Calu3 (cell line): ENCODE measurements at places on chromosomes 3 and 15. TPM values are rescaled to one million over a fixed set of nuclear protein-coding genes. Genes with fewer than 3 reads are reported as not detected.

DNA sequence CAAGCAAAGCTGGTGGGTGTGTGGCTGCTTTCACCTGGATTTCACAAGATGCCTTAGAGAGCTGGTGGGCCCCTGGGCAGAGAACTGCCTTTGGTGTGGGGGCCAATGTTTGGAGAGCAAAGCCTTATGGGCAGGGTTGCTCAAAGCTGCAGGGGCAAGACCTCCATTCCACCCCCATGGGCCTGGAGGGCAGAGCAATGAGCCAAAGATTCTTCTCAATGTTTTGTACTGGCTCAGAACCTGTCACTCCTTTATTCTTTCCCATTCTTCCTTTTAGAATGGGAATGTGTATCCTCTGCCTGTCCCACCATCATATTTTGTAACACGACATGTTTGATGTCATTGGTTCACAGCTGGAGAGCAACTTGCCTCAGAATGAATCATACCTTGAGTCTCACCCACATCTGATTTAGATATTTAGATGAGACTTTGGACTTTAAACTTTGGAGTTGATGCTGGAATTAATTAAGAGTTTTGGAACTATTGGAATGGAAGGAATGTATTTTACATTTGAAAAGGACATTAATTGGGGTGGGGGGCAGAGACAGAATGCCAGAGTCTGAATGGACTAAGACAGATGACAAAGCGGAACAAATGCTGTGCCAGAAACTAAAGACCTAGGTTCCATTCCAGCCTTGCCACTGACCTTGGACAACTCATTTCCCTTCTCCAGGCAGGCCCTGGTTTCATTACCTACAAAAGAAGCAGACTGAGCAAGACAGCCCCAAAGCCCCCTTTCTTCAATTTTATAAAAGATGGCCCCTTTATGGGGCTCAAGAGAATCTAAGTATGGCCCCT, 72.9 kb downstream of the DAPK2 start:
- H3K4me1 ChIP-seq: peaks cover 28% of the 10 kb centered on the region
- no peaks in the 10 kb centered on the region for H3K36me3 ChIP-seq
- DNase-seq: no peak
- no peak overlapping the region for H3K4me3 ChIP-seq
- no peak overlapping the region for H3K27ac ChIP-seq
- H3K27me3 ChIP-seq: no peaks in the 10 kb centered on the region

GRCh38 chr3:89455240-89455639, 347.8 kb downstream of the EPHA3 start:
- H3K36me3 ChIP-seq: no peaks in the 10 kb centered on the region
- H3K4me3 ChIP-seq: no peak overlapping the region
- H3K27ac ChIP-seq: no peak overlapping the region
- no peaks in the 10 kb centered on the region for H3K27me3 ChIP-seq

GRCh38 chr3:67976663-67977062, 322.3 kb upstream of the SUCLG2 start:
- no peaks in the 10 kb centered on the region for H3K27me3 ChIP-seq
- no peak overlapping the region for H3K4me3 ChIP-seq
- no peaks in the 10 kb centered on the region for H3K36me3 ChIP-seq

The GABRA5 gene
- not detected in 2 replicates for total RNA-seq

DNA sequence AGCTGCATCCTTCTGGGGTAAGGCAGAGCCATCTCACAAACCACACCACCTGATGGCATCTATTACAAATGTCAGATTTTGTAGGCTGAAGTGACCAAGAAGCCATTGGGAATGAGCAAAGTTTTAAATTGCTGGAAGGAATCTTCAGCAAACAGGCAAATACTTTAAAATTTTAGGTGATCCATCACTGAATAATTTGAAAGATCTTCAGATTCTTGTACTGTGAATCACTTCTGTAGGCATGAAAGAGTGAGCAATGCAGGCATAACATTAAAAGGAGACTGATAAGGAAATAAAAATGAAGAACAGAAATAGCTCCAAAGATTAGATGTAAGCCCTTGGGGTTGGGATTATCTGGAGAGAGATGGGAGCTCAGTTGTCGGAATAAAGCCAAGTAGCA, 36.0 kb upstream of the ALDH1L1 start:
- H3K36me3 ChIP-seq: peaks cover 10% of the 10 kb centered on the region
- no peak overlapping the region for H3K27ac ChIP-seq
- H3K27me3 ChIP-seq: no peaks in the 10 kb centered on the region
- H3K4me3 ChIP-seq: no peak overlapping the region
- peaks cover 27% of the 10 kb centered on the region for H3K4me1 ChIP-seq

The HES1 gene
- 141 and 160 TPM in 2 replicates for total RNA-seq

The ERC2 gene
- total RNA-seq: 0.73 and 1.3 TPM in 2 replicates

DNA sequence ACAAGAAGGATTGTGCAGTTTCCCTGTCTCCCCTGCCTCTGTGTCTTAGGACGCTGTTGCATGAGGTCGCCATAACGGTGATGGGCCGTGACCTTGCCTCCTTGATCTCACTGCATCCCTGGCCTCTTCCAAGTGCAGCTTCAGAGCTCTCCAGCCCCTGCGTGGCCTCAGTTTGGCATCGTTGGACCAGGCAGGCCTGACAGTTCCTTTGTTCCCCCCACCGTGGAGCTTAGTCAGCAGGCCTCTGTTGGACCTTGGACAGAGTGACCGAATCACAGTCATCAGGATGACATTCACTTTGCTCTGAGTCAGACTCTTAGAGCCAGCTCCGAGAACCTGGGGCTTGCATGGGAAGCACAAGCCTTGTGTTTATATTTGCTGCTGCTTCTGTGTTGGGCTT, 139.4 kb downstream of the OPA1 start:
- no peaks in the 10 kb centered on the region for H3K36me3 ChIP-seq
- DNase-seq: peak; percentile 64
- H3K4me1 ChIP-seq: peaks cover 11% of the 10 kb centered on the region

The MESP1 gene
- 5.3 and 5.9 TPM in 2 replicates for total RNA-seq

The A4GNT gene
- total RNA-seq: not detected in 2 replicates

- H3K4me1 ChIP-seq: peaks cover 13% of the 10 kb centered on the region
- peaks cover 12% of the 10 kb centered on the region for H3K36me3 ChIP-seq
- peak overlapping the region; percentile 52 for H3K4me3 ChIP-seq
- H3K27ac ChIP-seq: peak overlapping the region; percentile 36
- no peaks in the 10 kb centered on the region for H3K27me3 ChIP-seq
Observed at GRCh38 chr3:57109437-57110199, 49.2 kb downstream of the SPATA12 start.

The TGM5 gene
- not detected in 2 replicates for total RNA-seq

DNA sequence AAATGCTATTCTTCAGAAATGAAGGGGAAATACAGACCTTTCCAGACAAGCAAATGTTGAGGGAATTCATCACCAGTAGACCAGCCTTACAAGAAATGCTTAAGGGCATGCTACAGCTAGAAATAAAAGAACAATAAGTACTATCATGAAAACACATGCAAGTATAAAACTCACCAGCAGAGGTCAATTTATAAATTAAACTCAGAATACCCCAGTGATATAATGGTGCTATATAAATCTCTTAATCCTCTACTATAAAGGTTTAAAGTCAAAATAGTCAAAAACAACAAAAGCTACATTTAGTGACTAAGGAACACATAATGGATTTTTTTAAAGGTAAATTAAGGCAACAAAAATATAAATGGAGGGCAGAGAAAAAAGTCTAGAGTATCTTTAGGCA, 142.5 kb downstream of the CPNE4 start:
- no peaks in the 10 kb centered on the region for H3K27me3 ChIP-seq
- no peak overlapping the region for H3K27ac ChIP-seq
- DNase-seq: no peak
- H3K36me3 ChIP-seq: no peaks in the 10 kb centered on the region
- no peaks in the 10 kb centered on the region for H3K4me1 ChIP-seq

DNA sequence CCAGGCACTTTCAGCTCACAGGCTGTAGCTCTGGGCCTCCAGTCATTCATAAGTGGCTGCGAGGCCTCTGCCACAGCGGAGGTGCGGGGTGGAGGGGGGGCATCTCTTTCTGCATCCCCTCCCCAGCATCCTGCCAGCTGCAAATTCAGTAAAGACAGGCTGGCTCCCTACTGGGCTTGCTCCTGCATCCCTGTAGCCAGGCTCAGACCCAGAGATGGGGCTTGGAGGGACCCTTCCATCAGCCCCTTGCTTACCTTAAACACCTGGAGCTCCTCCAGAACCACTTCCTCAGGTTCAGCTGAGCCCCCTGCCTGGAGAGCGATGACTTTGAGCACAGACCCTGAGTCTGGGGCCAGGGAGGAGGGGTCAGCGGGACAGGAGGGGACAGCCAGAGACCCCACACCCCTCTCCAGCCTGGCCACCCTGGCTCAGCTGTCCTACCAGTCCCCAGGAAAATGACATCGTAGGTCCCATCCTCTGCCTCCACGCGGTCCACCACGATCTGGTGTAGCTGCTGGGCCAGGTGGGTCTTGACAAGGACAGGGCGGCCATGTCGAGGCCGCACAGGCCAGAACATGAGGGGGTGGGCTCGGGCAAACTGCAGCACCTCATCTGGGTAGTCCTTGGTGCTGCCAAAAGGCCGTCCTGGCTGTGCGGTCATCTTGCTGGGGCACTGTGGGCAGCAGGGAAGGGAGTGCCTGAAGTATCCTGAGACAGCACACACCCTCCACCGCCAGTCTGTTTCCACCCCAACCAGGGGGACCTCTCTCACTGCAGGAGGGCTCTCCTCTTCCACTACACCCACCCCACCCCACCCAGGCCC, 5.3 kb downstream of the SEMA3G start:
- H3K27me3 ChIP-seq: peaks cover 14% of the 10 kb centered on the region
- H3K27ac ChIP-seq: no peak overlapping the region
- no peak overlapping the region for H3K4me3 ChIP-seq
- no peaks in the 10 kb centered on the region for H3K4me1 ChIP-seq

- H3K27ac ChIP-seq: no peak overlapping the region
- peaks cover 15% of the 10 kb centered on the region for H3K27me3 ChIP-seq
- no peaks in the 10 kb centered on the region for H3K4me1 ChIP-seq
- no peak for DNase-seq
- H3K36me3 ChIP-seq: no peaks in the 10 kb centered on the region
- H3K4me3 ChIP-seq: no peak overlapping the region
Observed at GRCh38 chr3:147377412-147378367, 28.7 kb downstream of the ZIC4 start.

The GATM gene
- 4.1 and 4.2 TPM in 2 replicates for total RNA-seq

GRCh38 chr15:74294010-74294409, 57.9 kb downstream of the CCDC33 start:
- no peak overlapping the region for H3K27ac ChIP-seq
- no peaks in the 10 kb centered on the region for H3K4me1 ChIP-seq
- H3K27me3 ChIP-seq: peaks cover 87% of the 10 kb centered on the region
- no peak for DNase-seq
- no peak overlapping the region for H3K4me3 ChIP-seq
- no peaks in the 10 kb centered on the region for H3K36me3 ChIP-seq

The PROK2 gene
- not detected in 2 replicates for total RNA-seq

- DNase-seq: peak; percentile 78
- H3K27ac ChIP-seq: peak overlapping the region; percentile 65
- H3K27me3 ChIP-seq: no peaks in the 10 kb centered on the region
- H3K36me3 ChIP-seq: peaks cover 11% of the 10 kb centered on the region
- H3K4me1 ChIP-seq: peaks cover 8% of the 10 kb centered on the region
Observed at GRCh38 chr15:45705510-45706473, 71.0 kb downstream of the SQOR start.

GRCh38 chr3:108629974-108630373, 40.5 kb downstream of the DZIP3 start:
- no peaks in the 10 kb centered on the region for H3K36me3 ChIP-seq
- no peak for DNase-seq
- H3K4me3 ChIP-seq: no peak overlapping the region
